ENCODE measurements at places on chromosomes 1 and 21.

- no peak for DNase-seq
Observed at GRCh38 chr1:214341932-214342331, 61.0 kb downstream of the SMYD2 start.

DNA sequence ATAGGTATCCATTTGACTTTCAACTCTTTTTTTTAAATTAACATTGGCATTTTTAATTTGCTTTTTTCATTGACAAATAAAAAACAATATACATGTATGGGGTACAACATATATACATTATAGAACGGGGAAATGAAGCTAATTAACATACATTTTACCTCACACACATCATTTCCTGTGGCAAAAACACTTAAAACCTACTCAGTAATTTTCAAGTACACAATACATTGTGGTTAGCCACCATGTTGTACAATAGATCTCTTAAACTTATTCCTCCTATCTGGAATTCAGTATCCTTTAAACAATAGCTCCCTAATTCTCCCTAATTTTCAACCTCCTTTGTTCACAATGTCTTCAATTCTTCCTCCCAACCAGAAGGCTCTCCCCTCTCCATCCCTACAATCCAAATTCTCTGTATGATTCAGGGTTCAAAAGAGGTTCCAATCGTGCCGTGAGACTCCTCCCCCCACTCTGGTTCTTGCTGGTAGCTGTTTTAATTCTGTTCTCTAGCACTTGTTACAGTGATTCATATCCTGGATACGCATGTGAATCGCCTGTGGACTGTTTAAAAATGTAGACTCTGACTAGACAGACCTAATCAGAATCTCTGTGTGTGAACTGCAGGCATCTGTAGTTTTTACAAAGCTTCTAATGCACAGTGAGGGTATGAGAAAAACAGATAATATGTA, 87.6 kb upstream of the DUSP10 start:
- peak; percentile 97 for DNase-seq

DNA sequence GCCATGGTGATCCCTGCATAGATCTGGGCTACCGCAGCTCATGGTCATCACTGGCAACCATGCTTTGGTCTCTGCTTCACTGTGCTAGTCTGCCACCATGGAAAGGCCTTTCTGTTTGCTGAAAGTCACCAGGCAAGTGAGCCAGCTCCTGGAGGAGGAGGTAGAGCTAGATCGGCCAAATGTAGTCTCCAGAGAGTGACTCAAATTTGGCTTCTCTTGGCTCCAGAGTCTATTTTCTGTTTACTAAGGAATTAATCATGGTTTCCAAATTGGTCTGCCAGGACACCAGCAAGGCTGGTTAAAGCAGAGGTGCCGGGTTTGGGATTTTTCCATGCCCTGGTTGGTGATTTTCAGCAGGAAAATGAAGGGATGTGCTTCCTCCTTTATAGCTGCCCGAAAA, 52.7 kb upstream of the IVNS1ABP start:
- peak; percentile 11 for DNase-seq

DNA sequence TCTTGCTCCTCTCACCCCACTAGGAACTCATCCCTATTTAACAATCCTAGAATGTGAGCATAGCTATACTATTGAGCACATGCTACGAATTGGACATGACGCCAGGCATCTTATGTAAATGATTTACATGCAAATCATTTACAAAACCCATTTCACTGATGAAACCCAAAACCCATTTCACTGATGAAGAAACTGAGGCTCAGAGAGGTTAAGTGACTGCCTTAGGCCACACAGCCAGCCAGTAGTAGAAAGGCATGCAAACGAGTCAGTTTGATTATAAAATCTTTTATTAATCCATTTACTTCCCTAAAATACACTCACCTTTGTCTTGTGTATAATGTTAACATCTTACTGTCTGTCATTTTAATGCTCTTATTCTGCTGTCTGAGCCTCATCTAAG, 87.9 kb downstream of the PLXNA2 start:
- no peak for DNase-seq

DNA sequence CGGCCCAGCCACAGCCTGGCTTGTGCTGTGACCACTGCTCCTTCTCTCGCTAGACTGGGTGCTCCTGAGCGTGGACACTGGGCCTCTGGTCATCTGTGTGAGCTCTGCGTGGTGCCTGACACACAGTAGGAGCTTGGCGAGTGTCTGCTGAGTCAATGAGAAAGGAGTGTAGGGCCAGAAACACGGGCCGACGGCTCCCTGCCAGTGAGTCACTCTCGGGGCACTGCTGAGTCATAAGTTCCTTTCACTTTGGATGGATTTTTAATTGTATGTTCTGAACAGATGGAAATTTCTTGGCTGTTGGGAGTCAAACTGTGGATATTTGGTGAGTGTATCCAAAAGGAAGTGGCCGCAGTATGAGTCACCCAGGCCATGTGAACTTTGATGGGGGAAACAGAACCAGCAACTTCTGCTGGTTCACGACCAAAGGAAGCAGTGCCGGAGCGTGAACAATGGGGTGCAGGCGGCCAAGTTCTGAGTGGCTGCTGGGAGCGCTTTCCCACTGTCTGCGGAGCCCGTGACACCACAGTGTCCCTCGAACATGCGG, 41.0 kb upstream of the COL18A1 start:
- DNase-seq, result peak; percentile 100

GRCh38 chr1:243465738-243466137, 209.9 kb downstream of the SDCCAG8 start:
- no peak for DNase-seq

DNA sequence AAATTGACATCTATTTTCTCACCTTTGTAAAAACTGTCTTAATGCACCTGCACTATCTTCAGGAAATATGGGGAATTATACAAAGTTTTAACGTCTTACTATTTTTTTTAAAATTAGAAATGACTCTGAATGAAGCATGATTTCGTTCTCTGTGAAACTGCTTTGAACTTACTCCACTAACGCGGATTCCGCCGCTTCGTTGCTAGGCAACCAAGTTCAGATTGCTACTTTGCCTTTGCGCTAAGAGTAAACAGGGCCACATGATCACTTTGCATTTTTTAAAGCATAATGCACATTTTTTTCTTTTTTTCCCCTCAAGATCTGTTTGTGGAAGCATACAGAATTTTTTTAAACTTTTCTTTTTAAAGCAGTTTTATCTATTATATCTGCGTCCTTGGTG, 690.5 kb downstream of the BRINP3 start:
- DNase-seq, result no peak

DNA sequence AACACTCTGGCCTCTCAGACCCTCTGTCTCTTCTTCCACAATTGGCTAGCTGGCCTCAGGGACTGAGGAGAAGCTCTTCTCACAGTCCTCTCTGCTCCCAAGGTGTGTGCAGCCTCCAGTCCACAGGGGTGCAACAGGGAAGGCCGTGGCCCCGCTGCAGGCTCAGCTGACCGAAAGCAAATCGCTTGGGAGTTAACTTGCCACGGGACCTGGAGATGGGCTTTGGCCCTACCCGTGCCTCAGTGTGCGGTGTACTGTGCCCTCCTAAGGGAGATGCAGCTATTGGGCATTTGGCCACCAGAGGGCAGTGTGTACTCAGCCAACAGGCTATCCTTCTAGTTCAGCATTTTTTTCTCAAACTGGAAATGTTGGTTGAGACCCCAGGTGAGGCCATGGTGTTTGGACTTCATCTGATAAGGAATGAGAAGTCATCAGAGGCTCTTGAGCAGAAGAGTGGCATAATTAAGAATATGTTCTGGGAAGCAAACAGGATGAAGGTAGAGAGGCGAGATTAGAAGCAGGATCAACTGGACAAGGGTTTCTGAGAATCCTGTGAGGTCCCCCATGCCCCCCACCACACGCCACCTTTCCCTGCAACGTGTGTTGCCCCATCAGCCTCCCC, 42.5 kb upstream of the TMEM125 start:
- DNase-seq, result peak; percentile 76

DNA sequence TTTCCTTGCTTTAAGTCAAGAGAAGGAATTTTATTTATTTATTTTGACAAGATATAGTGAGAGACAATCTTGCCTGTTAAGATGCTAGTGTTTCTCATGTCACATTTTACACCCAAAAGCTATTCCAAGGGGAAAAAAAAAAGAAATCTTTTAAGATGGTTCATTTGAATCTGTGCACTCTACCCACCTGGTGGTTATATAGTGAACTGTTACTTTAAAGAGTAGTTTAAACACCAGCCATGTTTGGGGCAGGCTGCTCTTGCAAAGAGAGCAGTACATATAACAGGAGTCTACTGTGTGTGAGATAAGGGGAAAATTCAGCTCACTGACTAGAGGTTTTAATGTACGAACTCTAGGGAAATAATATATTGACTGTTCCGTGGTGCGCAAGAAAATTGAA, 3.3 kb upstream of the ELAVL4 start:
- DNase-seq, result no peak

DNA sequence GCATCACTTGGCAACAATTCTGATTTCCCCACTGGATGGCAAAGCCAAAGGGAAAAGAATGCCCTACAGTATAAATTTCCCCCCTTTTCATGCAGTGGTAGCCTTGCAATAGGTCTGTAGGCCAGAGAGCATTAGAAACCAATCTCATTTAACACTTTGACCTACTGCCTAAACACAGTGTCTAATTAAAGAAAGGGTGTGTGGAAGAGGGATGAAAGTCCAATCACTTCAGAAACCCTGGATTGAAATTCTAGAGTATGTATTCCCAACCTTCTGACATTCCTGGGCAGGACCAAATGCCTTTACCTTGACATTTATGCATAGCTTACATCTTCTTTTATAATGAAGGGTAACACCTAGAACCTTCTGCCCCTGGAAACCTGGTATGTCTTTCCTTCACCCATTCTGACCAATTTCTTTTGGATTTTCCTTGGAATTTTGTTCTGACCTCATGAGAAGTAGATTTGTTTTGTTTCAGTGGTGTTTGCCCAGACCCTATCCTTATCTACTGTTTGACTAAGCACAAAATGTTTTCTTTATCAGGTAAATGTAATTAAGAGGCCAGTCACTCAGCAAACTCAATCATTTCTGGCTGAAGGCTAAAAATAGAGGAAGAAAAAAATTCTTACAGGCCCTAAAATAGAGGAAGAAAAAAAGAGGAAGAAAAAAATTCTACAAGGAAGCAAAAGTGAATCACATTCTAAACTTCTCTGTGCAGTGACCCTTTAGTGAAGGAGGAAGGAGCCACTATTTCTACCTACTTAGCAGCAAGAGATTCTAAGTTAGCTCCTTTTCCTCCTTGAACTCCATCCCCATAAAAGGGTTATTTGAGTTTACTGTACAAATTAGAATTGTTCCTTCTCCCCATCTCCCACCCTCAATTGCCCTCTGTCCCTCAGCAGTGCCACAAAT, 129.5 kb upstream of the DSCAM start:
- no peak for DNase-seq

GRCh38 chr1:115764541-115764940, 4.0 kb downstream of the CASQ2 start:
- DNase-seq, result peak; percentile 33

- no peak for DNase-seq
Observed at GRCh38 chr1:41844255-41844654, 74.5 kb downstream of the HIVEP3 start.

DNA sequence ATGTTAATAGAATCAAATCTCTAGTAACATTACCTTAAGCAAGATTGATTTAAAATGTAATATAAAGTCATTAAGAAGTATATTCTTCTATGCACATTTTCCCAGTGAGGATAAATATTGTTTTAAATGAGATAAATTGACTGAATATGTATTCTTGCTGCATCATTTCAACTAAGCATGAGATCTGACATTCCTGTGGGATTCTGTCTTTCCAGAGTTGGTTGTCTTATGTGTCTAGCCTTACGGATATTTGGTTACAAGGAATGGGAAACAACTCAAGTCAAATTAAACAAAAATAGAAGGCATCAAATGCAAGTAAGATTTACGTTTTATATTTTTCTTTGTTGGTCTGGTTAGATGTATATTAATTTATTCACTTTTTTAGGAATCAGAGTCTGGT, 287.5 kb downstream of the PTGER3 start:
- DNase-seq, result peak; percentile 34

DNA sequence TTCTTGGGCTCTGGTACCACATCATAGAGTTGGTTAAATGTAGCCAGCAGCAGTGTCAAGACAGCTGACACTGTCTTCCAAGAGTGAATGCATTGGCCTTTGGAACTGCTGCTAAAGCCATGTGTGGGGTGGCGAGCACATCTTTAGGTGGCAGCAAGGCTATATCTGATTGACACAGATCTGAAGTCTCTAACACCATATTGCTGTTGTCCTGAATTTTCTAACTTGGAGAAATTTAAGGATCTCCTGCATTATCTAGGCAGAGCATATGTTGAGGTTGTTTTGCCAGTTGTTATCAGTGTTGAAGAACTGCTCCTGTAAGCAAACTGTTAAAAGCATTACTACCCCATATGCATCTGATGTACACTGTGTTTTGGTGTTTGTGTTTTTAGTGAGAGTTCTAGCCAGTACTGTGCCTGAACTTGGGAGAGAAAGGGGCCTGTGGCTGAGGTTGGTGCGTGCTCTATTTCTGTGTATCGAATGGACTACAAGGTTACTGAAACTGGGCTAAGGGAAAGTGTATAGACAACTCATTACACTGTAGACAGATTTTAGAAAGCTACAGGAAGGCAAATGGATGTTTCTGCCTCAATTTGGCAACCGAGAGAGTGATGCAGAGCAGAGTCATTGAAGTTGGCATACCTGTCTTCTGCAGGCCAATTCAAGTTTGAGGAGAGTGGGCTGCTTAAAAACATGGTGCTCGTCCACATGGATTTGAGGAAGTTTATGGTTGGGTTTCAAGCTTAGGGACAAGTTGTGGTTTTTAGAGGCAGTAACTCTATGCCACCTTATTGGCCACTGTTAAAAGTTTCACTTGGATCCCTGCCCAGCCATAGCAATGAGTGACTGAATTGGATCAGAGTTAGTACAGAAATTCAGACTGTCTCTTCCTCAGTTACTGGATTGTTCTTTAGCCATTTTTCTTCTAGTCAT, 16.9 kb downstream of the DYRK3 start:
- DNase-seq, result peak; percentile 45

GRCh38 chr21:25490742-25491141, 116.5 kb downstream of the MRPL39 start:
- DNase-seq, result no peak

DNA sequence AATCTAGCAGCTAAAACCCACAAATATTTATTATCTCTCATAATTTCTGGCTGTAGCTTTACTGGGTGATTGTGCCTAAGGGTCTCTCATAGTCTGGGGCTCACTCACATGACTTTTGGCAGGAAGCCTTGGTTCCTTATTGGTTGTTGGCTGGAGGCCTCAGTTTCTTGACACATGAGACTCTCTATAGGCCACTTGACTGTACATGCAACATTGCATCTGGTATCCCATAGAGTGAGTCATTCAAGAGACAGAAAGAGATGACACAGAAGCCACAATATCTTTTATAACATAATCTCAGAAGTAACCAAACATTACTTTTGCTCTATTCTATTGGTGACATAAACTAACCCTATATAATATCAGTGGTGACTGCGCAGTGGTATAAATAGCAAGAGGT, 128.5 kb upstream of the HNRNPU start:
- peak; percentile 86 for DNase-seq

- DNase-seq, result peak; percentile 99
Observed at GRCh38 chr1:205294175-205294917, 27.2 kb downstream of the NUAK2 start.
